ENCODE measurements at places on chromosomes 5 and 9.

DNA sequence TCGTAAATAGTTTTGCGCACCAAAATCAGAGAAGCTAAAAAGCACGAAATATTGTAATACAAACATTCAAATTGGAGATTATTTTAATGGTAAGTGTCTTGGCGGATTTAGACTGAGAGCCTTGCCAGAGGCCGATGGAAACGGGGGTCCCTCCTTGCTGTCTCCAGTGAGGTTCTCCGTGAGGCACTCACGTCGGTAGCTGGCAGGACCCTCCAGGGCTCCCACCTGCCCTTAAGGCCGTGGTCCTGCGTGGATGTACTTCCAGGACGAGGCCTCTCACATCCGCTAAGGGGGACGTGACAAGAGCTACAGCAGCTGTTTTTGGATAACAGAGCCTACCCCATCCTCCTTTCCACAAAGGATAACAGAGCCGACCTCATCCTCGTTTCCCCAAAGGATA is 7.9 kb downstream of the NKD2 start:
- DNase-seq, result no peak

GRCh38 chr9:88826771-88827181 is 164.5 kb upstream of the S1PR3 start:
- DNase-seq, result no peak

DNA sequence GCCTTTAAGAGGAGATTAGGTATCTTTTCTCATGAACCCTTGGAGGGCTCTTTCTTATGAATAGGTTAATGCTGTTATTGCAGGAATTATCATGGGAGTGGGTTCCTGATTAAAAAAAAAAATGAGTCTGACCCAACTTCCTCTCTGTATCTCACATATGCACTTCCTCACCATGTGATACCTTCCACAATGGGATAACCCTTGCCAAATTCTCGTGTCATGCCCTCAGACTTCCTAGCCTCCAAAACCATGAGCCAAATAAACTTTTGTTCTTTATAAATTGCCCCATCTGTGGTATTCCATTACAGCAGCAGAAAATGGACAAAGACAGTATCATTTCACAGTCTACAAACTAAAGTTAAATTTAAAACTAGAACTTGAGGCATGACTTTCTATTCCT is 1.0 kb downstream of the OR1B1 start:
- DNase-seq, result no peak

GRCh38 chr5:172777881-172778814 is 7.2 kb upstream of the DUSP1 start:
- no peak for DNase-seq

- DNase-seq, result no peak
Observed at GRCh38 chr5:81067406-81067805, 107.2 kb downstream of the RASGRF2 start.

DNA sequence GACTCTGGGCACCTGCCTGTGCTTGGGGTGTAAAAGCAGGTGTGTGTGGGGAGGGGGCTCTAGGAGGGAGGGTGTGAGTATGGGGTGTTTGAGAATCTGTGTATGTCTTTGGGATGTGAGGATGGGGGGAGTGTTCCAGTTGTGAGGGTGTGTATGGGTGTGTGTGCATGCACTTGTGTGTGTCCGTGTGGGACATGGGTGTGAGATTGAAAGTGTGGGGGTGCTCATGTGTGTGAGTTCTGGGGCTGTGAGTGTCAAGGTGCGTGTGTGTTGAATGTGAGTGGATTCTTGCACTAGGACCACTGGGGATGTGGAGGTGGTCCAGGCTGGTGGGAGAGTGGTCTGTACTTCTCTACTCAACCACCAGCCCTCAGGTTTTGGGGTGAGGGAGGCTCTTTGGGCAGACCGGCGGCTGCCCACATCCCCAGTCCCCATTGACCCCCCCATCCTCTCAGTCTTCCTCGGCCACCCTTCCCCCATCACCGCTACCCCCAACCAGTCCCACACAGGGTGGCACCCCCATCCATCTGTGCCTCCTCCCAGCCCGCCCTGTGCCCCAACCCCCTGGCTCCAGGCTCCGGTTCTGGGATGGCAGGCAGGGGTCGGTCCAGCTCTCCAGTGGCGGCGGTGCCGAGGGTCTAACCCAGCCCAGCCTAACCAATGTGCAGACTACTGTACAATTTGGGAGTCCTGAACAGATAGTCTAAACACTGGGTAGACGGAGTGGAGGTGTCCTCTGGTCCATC is 31.5 kb downstream of the GOLGA2 start:
- no peak for DNase-seq

GRCh38 chr9:7315116-7315515 is 484.5 kb downstream of the DMAC1 start:
- no peak for DNase-seq

GRCh38 chr9:84828046-84828445 is 158.5 kb downstream of the NTRK2 start:
- no peak for DNase-seq

- DNase-seq, result no peak
Observed at GRCh38 chr9:35974800-35975199, 16.8 kb upstream of the OR2S2 start.

DNA sequence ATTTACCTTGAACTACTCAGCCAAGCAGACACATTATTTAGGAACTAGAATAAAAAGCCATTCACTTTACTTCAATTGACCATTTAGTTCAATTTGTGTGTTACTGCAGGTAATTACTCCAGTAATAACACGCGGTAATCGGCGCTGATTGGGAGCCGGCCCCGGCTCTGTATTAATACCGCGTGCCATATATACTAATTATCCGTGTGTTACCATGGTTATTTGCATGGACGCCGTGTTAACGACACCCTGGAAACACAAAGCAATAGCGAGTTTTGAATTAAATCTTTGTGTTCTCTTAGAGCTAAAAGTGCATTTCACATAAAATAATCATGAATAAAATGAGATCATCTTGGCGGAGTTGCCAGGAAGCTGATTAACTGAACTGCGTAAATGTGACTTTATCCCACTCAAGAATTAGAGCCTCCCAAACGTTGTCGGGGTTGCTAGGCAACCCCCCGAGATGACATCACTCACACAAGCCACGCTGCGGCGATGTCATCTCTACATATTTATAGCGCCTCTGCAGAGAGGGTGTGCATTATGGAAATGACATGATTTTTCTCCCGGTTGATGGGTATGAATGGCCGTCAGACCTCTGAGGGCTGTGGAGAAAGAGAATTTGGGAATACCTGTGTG is 41.4 kb upstream of the RNU6ATAC start:
- DNase-seq, result peak; percentile 71
